ENCODE measurements at places on chromosomes 5 and 9.

GRCh38 chr5:10892147-10892910 is 131.3 kb upstream of the DAP start:
- DNase-seq = no peak

DNA sequence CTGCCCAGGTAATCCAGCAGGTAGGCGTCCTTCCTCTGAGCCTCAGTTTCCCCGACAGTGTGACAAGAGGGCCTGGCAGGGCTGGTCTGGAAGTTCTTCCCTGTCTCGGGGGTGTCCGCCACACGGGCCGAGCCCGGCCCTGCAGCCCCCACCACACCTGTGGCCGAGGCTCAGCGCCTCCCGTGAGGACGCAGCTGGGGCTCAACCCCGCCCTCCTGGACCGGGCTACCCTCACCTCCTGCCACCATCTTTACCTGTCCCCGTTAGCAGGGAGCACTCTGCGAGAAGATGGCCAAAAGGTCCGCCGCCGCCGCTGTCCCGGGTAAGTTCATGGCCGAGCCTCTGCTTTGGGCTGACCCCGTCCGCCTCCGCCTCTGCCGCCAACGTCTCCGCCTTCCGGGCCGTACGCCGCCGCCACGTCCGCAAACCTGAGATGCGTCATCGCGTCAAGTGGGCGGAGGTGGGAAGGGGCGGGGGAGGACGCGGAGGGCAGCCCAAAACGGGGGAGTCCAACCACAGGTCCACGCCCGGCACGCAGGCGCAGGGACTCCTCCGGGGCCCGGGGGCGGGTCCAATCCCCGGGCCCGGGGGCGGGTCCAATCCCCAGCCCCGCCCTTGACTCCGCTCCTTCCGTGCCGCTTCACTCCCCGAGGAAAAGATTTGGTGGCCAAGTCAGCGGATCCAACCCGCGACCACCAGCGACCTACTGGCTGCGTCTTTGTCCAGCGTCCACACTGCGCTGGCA is at the start of gene LYSMD3:
LYSMD3 (minus strand) TSS at position 391 of the 745 bp plus-strand sequence. CDS start 4,295 bp downstream, outside the sequence.
- peak; percentile 95 for DNase-seq

- DNase-seq = no peak
Measured at GRCh38 chr9:126666155-126666803, 52.6 kb downstream of the LMX1B start.

DNA sequence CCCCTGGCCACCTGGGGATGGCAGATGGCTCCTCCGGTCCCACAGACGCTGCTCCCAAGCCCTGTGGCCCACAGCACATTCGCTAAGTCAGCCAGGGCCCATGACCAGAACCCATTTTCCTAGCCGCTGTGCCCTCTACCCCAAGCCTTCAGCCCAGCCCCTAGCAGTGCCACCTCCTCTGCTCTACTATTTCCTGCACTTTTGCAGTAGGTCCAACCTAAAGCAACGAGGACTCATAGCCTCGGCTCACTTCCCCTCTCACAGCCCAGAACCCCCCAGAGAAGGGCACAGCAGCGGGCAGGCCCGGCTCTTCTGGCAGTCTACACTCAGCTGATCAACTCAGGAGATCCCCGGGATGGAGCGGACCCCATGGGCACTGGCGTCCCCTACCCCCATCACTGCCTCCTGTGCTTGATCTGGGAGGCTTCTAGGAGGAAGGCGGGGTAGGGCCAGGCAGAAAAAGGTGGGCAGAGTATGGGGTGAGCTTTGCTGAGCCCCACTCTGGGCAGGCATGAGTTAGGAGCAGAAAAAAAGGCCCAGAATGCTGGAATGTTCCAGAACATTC is 111.2 kb downstream of the ZNF354C start:
- DNase-seq = no peak

DNA sequence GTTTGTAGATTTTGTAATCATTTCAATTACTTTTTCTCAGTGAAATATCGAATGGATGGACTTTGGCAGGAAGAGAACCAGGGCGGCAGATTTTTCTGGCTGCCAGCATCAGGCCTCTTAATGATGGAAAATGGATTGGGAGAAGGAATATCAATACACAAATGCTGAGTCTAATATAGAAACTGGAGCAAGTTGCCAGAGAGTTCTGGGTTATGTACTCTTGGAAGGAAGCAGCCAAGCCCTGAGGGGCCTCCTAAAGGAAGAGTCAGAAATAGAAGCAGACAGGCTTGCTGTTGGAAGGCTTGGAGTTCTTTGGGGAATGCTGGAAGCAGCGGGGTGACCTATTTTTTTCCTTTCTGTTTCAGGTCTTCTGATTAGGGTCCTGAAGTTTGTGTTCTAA is 428.6 kb downstream of the DMAC1 start:
- no peak for DNase-seq

- DNase-seq = no peak
Measured at GRCh38 chr9:21551401-21551800, 69.3 kb upstream of the IFNE start.

DNA sequence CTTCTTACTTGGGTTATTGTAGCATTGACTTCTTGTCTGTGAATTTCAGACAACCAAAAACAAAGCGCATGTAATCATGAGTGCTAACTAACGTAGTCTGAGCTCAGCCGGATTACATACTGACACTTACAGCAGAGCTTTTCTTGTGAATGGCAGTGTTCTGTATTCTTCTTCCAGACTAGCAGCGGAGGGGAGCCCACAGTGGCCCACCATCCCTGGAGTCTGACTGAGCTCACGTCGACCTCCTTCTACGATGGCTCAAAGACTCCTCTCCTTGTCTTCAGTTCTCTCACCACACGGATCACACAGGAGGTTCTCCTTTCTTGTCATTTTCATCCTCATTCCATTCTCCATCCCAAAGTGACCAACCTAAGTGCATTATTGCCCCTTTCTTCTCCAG is 211.4 kb downstream of the CHSY3 start:
- DNase-seq = no peak

- no peak for DNase-seq
Measured at GRCh38 chr5:176771102-176771845, 39.1 kb upstream of the UNC5A start.

DNA sequence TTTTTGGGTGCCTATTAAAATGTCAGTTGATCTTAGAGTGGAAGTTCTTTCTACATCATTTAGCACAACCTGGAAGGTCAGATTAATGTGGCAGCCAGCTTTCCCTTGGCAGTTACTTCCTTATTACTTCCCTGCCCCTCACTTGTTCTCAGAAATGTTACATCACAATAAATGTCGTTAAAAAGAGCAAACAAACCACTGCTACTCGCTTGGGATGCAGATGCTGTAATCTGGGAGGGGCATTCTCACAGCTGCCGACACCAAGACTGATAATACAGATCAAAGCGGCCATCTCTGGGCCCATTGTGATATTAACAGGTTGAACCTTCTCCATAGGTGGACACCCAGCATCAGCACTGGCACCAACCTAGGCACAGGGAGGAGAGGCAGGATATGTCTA is 29.3 kb downstream of the PLAC8L1 start:
- DNase-seq = no peak

DNA sequence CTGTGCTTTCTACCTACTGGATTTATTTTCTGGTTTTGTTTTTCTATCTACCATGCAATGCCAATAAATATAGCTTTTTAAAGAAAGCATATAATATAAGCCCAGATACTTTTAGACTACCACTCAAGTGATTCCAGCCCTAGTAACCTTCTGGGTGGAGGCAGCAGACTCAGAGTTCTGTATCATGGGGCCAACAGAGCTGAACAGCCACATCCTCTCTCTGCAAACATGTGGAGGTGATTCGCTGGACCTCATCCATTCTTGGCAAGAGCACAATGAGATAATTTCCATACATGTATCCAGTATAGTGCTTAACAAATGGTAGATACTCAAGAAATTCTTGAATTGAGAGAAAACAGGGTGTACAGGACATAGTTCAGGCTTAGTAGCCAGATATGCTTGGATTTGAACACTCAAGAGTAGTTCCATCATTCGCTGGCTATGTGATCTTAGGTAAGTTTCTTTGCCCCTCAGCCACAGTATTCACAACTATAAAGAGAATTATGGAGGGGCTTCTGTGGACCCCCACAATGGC is 124.5 kb downstream of the ASTN2 start:
- DNase-seq = no peak

GRCh38 chr9:130508218-130508617 is 63.5 kb downstream of the ASS1 start:
- no peak for DNase-seq

- no peak for DNase-seq
Measured at GRCh38 chr9:134597957-134598883, 43.4 kb upstream of the COL5A1 start.

- no peak for DNase-seq
Measured at GRCh38 chr5:21391506-21391905, 1403.5 kb upstream of the CDH18 start.

DNA sequence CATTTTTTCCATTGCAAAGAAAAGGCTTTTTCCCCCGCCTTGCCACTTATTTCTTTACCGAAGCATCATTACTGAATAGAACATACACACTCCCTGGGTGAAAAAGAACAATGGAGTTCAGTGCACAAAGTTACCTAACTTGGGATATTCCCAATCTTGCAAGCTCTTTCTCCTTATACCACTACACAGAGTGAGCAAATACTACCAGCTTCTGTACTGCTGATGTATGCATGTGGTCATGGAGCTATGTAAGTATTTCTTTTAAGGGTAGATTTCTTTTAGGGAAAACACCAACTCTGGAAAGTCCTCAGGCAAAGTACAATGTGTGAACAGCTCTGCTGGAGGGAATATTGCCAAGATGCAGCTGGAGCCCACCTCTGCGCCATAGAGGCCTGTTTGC is 81.1 kb downstream of the AOPEP start:
- DNase-seq = no peak

GRCh38 chr9:92762781-92763708 is 1.6 kb downstream of the BICD2 start:
- DNase-seq = no peak

- DNase-seq = no peak
Measured at GRCh38 chr5:115686738-115687074, 60.9 kb upstream of the TMED7 start.

DNA sequence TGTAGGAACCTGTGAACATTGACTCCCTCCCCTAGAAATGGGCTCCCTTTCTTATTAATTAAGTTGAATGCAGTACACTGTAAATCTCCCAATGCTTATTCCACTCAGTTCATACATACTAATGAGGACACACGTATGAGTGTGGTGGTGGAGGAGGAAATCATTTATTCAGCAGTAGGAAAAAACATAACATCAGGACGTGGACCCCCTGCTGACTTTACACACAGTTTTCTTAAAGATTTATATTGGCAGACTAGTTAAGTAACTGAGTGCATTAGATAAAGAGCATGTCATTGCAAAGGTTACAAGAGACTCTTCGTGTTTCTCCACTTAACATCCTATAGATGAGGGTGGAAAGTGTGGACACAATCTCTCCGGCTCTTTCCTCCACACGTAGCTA is 37.8 kb upstream of the SEMA6A start:
- DNase-seq = no peak

- DNase-seq = no peak
Measured at GRCh38 chr5:27908341-27908740, 870.0 kb upstream of the CDH9 start.

- no peak for DNase-seq
Measured at GRCh38 chr5:68378204-68378820, 162.8 kb downstream of the PIK3R1 start.

DNA sequence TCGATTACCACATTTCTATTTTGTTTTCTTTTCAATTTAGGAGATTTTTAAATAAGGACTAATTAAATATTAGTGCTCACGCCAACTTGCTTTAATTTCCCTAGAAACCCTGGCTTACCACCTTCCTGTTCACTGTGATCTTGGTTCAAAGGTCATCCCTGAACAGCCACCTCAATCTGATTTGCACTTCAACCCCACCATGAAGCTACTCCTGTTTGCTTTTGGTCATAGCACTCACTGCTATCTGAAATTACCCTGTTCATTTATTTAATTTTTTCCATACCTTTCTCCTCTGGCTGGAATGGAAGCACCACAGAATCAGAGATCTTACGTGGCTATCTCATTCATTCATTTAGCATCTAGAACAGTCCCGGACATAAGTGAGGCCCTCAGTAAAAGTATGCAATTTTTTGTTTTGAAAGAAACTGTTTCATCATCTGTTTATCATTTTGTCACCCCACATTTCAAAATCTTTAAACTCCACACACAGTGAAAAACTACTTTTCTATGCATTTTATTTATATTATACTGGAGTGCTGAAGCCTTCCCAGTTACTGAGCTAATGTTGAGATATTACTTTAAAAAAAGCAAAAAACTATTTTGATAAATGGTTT is 17.2 kb upstream of the ADAMTSL1 start:
- DNase-seq = no peak

DNA sequence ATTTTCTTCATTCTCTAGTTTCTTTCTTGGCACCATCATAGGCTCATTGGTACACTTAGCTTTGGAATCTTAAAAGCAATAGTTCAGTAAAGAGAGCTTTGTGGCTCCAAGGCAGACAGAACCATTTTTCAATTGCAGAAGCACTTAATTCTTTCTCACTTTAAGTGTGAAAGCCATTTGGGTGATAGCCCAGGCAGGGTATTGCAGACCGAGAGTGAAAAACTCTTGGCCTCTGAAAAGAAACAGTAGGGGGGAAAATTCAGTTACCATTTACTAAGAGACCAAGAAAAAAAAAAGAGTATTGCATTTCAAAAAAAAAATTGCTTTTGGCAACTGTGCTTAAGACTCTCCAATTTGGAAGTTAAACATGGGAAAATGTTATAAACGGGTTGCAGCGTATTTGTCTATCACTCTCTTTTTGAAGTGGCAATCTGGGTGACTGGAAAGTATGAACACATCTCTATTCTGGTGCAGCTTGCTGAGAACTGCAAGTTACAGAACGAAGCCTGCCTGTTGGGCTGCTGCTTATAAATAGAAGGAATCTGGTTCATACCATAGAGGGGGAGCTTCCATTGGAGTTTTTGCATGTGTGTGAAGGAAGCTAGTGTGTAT is 170.5 kb downstream of the TLE4 start:
- DNase-seq = no peak

DNA sequence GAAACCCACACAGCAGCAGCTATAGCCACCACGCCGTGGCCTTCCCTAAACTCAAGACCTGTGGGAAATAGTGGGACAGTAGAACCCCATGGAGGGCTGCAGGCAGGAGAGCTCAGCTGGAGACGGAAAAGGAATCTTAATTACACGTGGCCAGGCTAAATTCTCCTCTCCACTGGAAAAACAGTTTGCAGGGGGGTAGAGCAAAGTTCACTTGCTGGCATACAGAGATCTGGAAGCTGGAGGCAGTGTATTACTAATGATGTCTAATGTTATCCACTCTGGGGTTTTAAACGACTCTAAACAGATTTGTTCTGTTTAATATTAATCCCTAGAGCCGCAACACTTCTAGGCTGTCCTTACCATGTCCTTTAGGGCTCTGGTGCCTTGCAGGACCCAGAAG is 257.1 kb downstream of the SAXO1 start:
- no peak for DNase-seq

Measured in stimulated activated CD4-positive, alpha-beta T cell treated with anti-CD3 and anti-CD28 coated beads, TNF-alpha, amount 100 ng/mL, for 4 hours (primary cell).